T-helper 1 cell (primary cell): ENCODE measurements at places on chromosomes 4 and X.

GRCh38 chrX:129037389-129037788, 485.9 kb downstream of the SMARCA1 start:
- DNase-seq, result no peak

- DNase-seq, result no peak
Measured at GRCh38 chrX:148134578-148134977, 153.4 kb downstream of the FMR1NB start.

DNA sequence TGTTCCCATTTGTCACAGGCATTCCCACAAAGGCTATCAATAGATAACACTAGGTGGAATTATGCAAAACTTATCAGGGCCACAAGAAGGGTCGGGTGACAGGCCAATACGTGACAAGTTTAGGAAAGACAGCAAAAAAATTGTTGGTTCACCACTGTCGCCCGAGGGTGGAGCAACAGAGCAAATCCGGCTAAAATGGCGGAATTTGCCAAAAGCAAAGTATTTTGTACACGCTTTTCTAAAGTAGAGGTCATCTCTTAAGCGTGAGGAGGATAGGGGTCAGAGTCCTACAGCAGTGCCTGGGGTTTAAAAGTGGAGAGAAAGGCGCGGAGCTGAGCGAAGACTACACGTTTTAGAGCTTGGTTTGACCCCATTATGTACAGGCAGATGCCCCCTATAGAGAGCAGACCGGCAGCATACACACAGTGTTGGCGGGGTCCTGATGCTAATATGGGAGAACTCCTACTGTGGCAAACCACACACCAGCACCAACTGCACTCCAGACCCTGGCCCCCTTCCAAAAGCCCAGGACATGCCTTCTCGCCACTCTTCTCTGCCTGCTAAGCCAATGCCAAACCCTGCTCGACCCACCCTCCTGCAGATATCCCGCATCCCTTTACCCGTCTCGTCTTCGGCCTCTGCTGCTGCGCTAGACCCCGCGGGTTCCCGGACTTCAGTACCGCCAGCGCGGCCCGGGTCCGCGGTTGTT, 733 bp downstream of the CCNA2 start:
- peak; percentile 7 for DNase-seq

DNA sequence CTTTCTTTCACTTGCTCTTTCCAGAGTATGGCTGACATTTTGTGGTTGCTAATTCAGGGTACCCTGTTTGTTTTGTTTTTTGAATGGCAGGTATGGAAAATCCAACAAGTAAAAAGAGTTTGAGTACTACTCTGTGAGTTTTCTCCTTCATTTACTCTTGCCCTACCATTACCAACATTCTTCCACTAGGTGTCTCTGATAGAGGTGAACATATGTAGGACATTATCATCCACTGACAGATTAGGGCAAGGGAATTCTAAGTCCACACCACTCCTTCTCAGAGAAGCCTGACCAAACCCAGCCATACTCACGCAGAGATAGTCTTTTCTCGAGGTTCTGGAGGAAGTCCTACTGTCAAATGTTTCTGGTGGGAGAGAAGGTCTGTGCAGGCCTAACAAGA, 36.7 kb upstream of the HDAC8 start:
- DNase-seq, result no peak

GRCh38 chr4:77538574-77539157, 67.0 kb upstream of the CXCL13 start:
- no peak for DNase-seq

DNA sequence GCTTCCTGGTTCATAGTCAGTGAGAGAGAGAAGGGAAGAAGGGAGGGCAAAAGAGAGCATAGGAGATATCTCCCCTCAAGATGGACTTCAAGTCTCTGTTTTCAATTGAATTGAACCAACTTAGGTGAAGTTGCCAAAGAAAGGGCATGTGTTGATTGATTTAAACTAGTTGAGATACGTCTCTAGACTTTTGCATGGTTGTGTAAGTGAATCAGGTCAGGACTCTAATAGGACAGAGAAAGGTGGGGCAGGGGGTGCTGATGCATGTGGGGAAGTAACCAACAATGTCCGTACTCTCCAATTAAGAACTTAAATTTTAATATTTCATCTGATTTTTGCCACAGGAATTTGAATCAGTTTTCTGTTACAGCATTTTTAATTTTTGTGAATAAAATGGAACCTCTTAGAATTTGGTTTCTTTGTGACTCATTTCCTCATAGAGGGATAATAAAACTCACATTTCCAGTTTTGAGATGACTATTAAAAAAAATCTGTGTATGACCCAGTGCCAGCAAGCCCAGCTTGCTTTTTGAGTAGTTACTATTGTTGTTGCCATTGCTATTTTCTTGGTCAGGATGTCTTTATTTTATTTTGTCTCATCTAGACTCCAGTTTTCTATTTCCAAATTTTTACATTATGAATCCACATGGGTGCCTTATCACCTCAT, 37.3 kb downstream of the SLIT2 start:
- no peak for DNase-seq

DNA sequence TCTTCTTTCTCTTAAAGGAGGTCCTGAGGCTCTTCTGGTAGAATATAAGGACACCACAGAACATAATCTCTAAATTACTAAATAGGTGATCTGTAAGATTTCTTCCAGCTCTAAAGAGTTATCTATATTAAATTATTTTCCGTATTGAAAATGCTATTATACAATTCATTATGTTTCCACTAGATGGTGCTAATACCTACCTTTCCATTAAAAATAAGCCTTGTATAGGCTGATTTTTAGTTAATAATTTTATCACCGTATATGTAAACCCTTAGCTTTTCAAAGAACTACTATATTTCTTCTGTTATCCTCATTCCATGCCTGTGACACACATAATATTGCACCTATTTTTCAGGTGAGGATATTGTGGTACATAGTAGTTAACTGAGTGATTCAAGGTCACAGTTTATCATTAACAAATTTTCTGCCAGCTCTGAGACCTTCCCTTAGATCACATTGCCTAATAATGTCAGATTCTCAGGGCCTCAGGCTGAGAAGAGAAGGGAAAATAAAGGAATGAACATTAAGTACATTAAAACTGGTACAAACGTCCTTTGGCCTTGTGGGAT, 138.8 kb downstream of the TEX11 start:
- DNase-seq, result no peak

GRCh38 chrX:29553542-29553941, 661.8 kb upstream of the MAGEB2 start:
- DNase-seq, result no peak

DNA sequence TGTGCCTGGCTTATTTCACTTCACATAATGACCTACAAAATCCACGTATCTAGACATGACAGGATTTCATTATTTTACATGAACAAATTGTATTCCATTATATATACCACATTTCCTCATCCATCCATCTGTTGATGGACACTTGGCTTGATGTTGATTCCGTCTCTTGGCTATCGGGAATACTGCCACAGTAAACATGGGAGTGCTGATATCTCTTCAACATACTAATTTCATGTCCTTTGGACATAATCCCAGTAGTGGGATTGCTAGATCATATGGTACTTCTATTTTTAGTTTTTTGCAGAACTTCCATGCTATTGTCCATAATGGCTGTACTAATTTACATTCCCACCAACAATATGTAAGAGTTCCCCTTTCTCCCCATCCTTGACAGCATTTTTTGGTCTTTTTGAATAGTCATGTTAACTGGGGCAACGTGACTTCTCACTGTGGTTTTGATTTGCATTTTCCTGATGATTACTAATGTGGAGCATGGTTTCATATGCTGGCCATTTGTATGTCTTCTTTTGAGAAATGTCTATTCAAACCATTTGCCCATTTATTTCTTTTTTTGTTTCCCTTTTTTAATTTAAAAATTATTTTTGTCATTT, 68.9 kb downstream of the HTRA3 start:
- no peak for DNase-seq
